RPMI7951 (cell line): ENCODE measurements at places on chromosomes 7 and 10. TPM values are rescaled to one million over a fixed set of nuclear protein-coding genes. Genes with fewer than 3 reads are reported as not detected.

The EN2 gene
- total RNA-seq: not detected in 2 replicates

The RAPGEF5 gene
- total RNA-seq: 2.9 and 3.6 TPM in 2 replicates

GRCh38 chr10:15419279-15419874 is 48.3 kb upstream of the FAM171A1 start:
- peak; percentile 38 for DNase-seq

GRCh38 chr7:36723951-36724664 is at the start of gene AOAH:
AOAH (minus strand) TSS chr7:36724494; CDS start chr7:36724148, 346 bp downstream.
- no peak for DNase-seq

- no peak for DNase-seq
Observed at GRCh38 chr10:111127081-111127848, 50.4 kb downstream of the ADRA2A start.

DNA sequence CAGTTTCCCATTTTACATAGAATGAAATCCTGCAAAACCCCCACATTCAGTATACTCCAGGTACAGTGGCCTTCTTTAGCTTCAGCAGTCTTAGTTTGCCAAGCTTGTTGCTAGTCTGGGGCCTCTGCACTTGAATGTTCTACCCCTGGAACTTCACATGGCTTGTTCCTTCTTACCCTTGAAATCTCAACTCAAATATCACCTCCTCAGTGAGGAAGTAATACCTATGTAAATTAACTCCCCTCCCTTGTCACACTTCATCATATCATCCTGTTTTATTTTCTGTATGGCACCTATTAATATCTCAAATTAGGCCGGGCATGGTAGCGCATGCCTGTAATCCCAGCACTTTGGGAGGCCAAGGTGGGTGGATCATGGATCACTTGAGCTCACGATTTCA is 163.8 kb upstream of the KAT6B start:
- no peak for DNase-seq

DNA sequence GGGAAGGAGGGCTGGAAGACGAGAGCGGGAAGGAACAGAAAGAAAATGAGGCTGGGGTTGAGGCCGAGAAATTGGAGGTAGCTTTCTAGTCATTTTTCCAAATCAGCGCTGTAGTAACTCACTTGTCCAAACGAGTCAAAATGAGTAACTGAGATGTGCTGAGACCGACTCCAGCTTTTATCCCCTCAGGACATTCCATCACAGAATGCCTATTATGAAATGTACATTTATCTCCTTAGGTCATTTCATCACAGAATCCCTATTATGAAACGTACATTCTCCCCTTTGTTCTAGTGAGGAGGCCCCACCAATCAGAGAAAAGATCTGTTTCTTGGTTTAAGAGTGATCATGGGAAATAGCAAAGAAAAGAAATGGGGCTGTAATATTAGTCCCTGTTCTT is 55.7 kb upstream of the AMPH start:
- DNase-seq: no peak

GRCh38 chr7:115230882-115231571 is 309.1 kb downstream of the MDFIC start:
- DNase-seq: peak; percentile 85

DNA sequence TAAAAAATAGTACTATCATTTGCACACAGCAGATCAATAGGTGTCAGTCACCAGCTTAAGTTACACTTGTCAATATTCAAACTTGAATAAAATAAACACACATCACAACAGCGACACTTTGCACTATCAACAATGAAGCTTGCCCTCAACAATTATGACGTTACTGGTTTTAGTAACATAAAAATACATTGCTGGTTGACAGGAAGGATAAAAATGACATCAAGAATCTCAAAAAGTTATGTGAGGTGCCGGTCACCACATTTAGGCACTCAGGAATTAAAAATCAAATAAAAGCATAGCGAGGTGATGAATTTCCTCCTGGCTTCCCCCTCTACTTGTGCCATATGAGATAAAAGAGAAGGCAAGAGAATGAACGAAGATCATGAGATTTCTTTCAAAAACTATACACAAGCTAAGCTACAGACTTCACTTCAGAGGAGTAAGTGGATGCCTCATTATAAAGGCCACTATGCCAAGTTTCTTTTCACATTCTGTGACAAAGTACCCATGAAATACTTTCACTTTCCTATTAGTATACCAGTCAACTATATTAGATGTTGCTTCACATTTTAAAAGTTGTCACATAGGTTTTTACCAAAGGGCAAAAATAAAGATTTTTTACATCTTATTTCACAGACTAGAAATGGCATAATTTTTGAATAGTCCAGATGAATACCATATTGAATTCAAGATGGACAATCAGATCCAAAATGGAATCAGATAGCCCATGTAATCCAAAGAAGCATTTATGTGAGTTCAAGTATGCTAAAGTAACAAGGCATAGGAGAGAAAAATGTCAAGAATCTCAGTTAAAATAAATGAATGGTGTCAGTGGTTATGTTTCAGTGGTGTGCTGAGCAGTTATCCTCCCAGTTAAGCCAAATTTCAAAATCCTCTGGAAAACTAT is 3.6 kb downstream of the CCDC71L start:
- peak; percentile 33 for DNase-seq
